Kidney (tissue), 22 donors: ENCODE measurements at places on chromosomes 13 and 19. TPM values are rescaled to one million over a fixed set of nuclear protein-coding genes. Genes with fewer than 3 reads are reported as not detected.

The CFAP97D2 gene
- polyA plus RNA-seq = not detected

The VSIG10L gene
- 2.2 TPM for polyA plus RNA-seq

The NAPSA gene
- polyA plus RNA-seq = 268 TPM

The GSX1 gene
- polyA plus RNA-seq = not detected

The ZNF844 gene
- 7.4 TPM for polyA plus RNA-seq

The PSPN gene
- 1.9 TPM for polyA plus RNA-seq

The ASPDH gene
- 115 TPM for polyA plus RNA-seq

The PGLYRP1 gene
- not detected for polyA plus RNA-seq

The C5AR1 gene
- polyA plus RNA-seq = 6.5 TPM

The CELF5 gene
- 0.15 TPM for polyA plus RNA-seq

The SPTBN4 gene
- 4.6 TPM for polyA plus RNA-seq

The ZNF793 gene
- 4.3 TPM for polyA plus RNA-seq

The KPTN gene
- 25.5 TPM for polyA plus RNA-seq
